ENCODE measurements at places on chromosomes 6 and 20.

- DNase-seq, result no peak
Measured at GRCh38 chr20:48308232-48308781, 519.5 kb downstream of the PREX1 start.

DNA sequence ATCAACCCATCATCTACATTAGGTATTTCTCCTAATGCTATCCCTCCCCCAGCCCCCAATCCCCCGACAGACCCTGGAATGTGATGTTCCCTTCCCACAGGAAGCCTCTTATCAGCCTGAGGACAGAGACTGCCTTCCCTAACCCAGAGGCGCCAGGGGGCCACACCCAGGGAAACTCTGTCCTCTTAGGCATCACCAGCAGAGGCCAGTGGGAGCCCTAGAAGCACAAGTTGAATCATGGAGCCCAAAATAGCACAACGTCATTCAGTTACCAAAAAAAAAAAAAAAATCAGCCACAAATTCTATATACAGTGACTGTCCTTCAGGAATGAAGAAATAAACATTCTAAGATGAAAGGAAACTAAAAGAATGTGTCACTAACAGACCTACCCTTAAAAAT is 625.7 kb downstream of the TFAP2A start:
- no peak for DNase-seq

GRCh38 chr6:140736231-140736630 is 1361.8 kb upstream of the CITED2 start:
- no peak for DNase-seq

DNA sequence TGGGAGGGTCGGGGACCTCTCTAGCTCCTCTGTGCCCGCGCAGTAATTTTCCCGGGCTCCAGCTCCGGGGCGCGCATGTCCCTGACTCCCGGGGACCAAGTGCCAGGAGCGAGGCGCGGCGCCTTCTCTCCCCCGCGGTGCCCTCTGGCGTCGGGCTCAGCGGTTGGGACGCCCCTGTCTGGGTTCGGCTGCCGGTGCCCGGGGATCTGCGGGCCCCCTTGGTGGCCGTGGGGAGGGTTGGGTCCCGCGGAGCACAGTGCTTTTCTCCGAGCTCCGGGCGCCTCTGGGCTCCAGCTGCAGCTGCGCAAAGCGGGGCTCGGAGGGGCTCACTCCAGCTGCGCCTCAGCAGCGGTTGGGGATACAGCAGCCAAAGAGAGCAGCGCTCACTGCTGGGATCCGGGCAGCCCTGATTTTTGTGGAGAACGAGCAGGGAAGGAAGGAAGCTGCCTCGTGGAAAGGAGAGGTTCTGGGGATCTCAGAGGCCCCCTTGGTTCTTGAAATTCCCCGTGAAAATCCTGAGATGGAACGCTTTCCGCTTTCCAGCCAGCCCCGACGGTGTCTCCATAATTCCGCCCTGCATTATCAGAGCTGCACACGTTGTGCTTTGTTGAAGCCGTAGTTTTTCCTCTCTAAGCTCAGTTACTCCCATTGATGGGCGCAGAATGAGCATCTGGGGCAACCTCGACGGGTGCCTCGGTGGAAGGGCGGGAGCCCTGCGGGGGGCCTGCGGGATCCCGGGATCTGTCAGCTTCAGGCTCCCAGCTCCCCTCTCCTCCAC is 861 bp downstream of the PPP1R14C start:
- DNase-seq, result no peak

GRCh38 chr6:165186041-165186440 is 123.4 kb downstream of the C6orf118 start:
- no peak for DNase-seq

DNA sequence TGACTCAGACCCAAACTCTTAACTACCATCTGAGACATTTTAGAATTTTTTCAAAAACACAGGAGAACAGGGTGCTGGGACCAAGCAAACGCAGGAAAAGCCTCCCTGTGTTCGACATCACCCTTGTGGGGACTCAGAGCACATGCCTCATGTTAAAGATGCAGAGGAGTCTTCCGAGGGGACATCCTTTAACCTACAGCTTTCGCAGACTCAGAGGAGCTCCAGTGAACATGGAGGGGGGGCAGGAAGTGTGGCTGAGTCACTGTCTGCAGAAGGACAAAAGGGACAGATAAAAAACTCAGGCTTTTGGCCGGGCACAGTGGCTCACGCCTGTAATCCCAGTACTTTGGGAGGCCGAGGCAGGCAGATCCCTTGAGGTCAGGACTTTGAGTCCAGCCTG is 15.1 kb downstream of the BMP7 start:
- DNase-seq, result no peak

GRCh38 chr20:47857187-47857568 is 71.9 kb upstream of the SULF2 start:
- DNase-seq, result no peak

DNA sequence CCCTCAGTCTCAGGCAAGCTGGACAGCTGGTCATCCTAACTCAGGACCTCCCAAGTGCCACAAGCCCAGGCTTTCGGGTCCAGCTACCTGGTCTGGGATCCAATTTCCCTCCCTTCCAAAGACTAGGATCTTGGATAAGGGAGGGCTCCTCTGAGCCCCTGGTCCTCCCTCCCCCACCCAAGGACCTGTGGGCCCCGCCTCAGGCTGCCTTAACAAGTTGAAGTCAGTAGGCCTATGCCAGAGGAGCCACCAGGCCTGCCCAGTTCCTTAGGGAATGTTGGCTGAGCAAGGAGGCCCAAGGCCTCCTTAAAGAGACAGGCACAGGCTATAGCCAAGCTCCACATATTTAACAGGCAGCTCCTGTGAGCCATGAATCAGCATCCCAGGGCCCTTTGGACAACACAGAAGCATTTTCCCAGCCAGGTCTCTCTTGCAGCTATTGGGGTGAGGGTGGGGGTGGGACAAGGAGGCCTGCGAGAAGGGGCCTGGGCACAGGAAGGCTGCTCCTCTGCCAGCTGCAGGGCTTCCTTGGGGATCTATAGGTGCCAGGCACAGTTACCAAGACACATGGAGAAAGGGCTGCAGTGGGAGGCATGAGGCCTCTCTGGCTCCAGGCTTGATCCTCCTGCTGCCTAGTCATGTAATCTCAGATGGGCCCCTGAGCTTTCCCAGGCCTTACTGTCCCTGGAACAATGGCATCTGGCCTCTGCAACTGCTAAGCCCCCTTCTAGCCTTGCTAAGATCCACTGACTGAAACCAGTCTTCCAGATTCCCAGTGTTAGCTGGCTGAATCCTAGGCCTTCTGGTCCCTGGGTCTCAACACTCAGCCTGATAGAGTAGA is 27.4 kb upstream of the NOL4L start:
- DNase-seq, result no peak

- DNase-seq, result no peak
Measured at GRCh38 chr6:89289710-89290109, 25.4 kb downstream of the GABRR2 start.

DNA sequence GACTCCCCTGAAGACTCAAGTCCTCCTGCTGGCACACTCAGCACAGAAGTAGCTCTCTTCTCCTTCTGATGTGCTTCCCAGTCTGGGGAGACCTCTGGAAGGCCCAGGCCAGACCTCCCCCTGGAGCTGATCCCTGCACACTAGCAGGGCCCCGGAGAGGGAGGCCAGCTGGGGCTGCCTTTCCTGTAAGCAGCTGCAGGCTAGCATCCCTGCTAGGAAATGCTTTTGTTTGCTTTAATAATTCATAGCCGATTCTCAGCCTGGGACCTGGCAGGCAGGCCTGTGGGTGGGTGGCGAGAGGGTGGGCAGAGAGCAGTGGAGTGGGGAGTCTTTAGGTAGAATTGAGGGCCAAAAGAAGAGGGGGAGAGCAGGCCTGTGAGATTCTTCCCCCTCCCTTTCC is 5.2 kb downstream of the EBF4 start:
- DNase-seq, result no peak

- no peak for DNase-seq
Measured at GRCh38 chr6:3565291-3565690, 108.4 kb upstream of the SLC22A23 start.

DNA sequence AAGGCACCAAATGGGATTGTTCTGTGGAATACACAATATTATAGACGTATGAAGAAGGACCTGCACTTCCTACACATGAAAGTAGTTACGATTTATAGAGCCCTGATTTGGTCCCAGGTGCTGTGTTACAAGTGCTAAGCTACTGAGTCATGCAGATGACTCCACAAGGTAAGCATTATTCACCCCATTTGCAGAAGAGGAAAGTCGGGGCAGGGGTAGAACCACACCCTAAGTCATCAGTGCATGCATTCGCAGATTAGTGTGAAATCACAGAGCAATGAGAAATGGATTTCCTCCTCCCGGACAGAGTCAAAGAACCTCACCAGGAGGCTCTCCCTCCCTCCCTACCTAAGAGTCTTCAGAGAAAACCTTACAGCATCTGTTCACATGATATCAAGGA is 279.5 kb downstream of the LRFN2 start:
- DNase-seq, result no peak

DNA sequence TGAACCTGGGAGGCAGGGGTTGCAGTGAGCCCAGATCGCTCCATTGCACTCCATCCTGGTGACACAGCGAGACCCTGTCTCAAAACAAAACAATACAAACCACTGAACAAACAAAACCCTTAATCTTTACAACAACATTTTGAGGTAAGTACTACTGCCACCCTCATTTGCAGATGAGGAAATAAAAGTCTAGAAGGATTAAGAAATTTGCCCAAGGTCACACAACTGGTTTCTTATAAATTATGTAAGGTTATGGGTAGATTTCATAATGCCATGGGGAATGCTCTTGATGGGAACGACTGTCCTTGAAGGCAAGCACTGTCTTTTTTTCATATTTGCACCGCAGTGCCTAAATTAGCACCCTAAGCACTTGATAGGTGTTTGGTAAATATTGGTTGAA is 13.8 kb upstream of the B4GALT5 start:
- peak; percentile 91 for DNase-seq

DNA sequence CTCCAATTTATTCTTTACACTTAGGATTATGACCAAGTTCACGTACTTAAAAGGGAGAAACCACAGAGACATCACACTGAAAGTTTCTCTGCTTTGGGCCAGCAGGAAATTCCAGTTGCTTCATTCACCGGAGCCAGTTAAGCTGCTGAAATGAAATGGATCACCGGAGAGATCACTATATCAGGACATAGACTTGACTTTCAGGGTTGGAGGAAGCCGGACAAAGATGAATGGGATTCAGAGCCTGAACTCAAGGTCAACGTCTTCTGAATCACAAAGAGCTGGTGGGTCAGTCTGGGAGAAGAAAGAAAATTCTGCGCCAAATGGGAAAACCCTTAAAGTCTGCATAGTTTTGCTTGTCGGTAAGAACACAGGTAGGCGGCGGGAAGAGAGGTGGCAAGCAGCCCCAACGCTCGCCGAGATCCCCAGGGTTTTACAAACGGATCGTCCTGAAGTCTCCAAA is 81.9 kb upstream of the CCDC28A start:
- peak; percentile 26 for DNase-seq

DNA sequence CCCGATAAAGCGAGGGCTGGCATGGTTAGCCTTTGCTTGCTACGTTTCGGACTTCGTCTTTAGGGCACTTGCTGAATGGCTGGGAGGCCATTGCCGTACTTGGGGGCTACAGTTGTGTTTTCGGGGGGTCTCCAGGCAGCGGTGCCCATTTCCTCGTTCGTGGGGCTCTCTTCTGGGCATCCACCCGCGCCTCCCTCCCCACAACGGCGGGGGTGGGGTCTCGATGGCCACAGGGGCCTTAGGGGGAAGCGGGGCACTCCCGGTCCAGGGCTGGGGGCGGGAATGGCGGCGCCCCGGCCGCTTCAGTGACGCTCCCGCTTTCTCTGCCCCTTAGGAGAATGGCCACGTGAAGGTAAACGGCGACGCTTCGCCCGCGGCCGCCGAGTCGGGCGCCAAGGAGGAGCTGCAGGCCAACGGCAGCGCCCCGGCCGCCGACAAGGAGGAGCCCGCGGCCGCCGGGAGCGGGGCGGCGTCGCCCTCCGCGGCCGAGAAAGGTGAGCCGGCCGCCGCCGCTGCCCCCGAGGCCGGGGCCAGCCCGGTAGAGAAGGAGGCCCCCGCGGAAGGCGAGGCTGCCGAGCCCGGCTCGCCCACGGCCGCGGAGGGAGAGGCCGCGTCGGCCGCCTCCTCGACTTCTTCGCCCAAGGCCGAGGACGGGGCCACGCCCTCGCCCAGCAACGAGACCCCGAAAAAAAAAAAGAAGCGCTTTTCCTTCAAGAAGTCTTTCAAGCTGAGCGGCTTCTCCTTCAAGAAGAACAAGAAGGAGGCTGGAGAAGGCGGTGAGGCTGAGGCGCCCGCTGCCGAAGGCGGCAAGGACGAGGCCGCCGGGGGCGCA is 2.4 kb downstream of the MARCKS start:
- DNase-seq, result peak; percentile 64

- DNase-seq, result no peak
Measured at GRCh38 chr6:25197111-25197510, 82.1 kb upstream of the CARMIL1 start.

GRCh38 chr20:34945315-34946077 is 10.1 kb downstream of the GSS start:
- DNase-seq, result no peak

DNA sequence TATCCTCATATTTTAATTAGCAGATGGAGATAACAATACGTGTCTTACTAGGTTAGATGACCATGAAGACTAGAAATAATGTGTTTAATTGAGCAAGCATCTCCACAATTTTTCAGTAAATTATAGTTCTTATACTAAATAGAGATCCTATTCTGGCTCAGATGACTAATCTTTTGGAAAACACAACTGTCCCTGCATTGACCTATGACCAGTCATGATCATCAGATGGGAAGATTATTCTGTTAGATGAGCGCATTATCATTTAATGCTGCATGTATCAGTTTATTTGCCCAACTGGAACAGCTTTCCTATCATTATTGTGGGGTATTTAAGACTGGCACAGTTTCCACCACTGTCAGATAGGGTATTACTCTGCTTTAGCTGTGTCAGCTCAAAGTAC is 185.5 kb downstream of the MOXD1 start:
- DNase-seq, result no peak

- DNase-seq, result peak; percentile 96
Measured at GRCh38 chr20:50190251-50191064, at the start of gene CEBPB. Gene CEBPB (plus strand): TSS chr20:50190830. CDS start chr20:50191034, 204 bp downstream.

GRCh38 chr6:14717307-14717706 is 528.6 kb upstream of the JARID2 start:
- DNase-seq, result peak; percentile 66

DNA sequence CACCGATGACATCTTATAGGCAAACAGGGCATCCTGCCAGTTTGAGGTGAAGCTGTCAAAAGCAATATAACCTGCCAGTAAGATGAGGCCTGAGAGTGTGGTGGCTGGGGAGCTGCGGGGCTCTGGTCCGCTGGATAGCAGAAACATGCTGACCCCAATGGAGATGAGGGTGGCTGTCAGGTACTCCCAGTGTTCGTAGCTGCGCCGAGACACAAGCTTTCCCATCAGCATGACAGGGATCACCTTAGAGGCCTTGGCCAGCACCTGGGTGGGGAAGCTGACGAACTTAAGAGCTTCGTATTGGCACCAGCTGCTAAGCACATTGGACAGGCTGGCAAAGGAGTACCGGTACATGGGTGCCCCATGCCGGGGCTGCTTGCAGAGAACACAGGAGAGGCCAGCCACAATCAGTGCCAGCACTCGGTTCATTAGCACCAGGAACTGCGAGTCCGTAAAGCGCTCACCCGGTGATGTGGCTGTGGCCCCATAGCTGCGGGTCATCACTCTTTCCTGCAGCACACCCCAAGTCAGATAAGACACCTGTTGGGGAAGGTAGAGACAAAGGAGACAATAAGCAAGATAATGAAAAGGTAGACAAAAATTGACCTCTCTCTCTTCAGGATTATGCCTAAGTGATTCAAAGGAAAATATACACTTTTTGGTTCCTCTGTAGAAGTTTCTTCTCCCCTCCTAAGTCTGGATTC is 2.1 kb downstream of the SLC35B2 start:
- no peak for DNase-seq

- no peak for DNase-seq
Measured at GRCh38 chr6:13688692-13689196, 22.9 kb downstream of the RANBP9 start.

GRCh38 chr6:84842525-84843166 is 78.2 kb upstream of the TBX18 start:
- DNase-seq, result no peak
